ENCODE measurements at places on chromosomes 3 and 15.

GRCh38 chr3:185727873-185728272 lies 97.0 kb downstream of the IGF2BP2 start:
- peak; percentile 31 for DNase-seq

- no peak for DNase-seq
Measured at GRCh38 chr3:40976241-40976640, 223.1 kb upstream of the CTNNB1 start.

GRCh38 chr15:86267892-86268291 lies 188.2 kb downstream of the AGBL1 start:
- DNase-seq = no peak

DNA sequence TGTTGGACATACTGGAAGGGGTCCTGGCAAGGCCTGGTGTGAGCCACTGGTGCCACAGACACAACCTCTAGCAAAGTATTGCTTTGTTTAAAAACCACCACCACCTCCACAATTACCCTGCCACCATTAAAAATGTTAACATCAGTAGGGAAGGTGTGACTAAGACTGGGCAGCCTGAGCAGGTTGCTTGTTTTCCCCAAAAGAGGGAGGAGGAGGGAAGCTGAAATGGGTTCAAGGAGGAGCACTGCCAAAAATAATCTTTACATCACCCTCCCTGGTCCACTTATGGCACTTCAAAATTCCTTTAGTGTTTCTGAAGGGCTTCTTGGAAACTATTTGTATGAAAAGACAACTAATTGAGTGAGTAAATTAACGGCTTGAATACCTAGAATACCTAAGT lies 99.8 kb upstream of the FGF7 start:
- no peak for DNase-seq

GRCh38 chr15:63045465-63045840 lies 2.9 kb downstream of the TPM1 start:
- peak; percentile 61 for DNase-seq

- no peak for DNase-seq
Measured at GRCh38 chr3:77524463-77524862, 484.6 kb downstream of the ROBO2 start.

GRCh38 chr15:96135166-96136093 lies 195.1 kb upstream of the NR2F2 start:
- DNase-seq = no peak

GRCh38 chr3:53552730-53553129 lies 58.3 kb downstream of the CACNA1D start:
- DNase-seq = no peak

GRCh38 chr15:91055548-91056331 lies 33.3 kb upstream of the VPS33B start:
- peak; percentile 59 for DNase-seq

- DNase-seq = no peak
Measured at GRCh38 chr3:43732747-43733425, 42.1 kb downstream of the ABHD5 start.

- peak; percentile 88 for DNase-seq
Measured at GRCh38 chr3:49856181-49857005, at the start of gene TRAIP. Gene TRAIP (minus strand): TSS chr3:49856564. CDS start chr3:49856453, 111 bp downstream.

DNA sequence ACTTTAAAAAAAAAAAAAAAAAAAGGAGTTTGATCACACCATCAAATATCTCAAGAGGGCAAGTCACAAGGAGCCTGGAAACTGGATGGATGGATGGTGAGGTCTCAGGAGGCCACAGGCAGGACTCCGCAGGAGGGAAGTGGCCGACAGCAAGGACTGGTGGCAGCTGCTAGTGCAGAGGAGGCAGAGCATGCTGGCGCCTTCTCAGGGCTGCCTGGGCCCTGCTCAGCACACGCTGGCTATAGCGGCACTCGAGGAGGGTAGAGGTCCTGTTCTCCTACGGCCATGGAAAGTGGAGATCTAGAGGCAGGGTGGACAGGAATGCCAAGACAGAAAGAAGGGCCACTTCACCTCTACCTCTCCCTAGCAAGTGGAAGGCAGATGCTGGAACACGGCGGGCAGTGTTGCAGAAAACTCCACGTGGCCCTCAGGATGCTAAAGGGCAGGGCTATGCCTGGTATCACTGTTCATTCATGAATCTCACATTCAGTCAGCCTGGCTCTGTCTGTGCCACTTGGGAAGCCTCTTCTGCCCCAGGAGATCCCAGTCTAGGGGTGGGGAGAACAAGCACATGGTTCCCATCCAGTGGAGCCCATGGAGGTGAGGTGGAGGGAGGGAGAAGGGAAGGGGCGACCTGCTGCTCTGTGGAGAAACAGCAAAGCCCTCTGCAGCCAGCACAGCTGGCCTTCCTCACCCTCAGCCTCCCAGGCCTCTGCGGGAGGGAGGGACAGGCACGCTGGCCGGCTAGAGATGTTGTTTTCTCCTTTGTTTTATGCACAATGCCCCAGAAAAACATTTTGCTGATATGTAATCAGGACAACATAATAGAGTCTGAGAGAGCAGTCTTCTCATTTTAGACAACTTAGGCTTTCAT lies 71.0 kb downstream of the OXNAD1 start:
- DNase-seq = no peak

DNA sequence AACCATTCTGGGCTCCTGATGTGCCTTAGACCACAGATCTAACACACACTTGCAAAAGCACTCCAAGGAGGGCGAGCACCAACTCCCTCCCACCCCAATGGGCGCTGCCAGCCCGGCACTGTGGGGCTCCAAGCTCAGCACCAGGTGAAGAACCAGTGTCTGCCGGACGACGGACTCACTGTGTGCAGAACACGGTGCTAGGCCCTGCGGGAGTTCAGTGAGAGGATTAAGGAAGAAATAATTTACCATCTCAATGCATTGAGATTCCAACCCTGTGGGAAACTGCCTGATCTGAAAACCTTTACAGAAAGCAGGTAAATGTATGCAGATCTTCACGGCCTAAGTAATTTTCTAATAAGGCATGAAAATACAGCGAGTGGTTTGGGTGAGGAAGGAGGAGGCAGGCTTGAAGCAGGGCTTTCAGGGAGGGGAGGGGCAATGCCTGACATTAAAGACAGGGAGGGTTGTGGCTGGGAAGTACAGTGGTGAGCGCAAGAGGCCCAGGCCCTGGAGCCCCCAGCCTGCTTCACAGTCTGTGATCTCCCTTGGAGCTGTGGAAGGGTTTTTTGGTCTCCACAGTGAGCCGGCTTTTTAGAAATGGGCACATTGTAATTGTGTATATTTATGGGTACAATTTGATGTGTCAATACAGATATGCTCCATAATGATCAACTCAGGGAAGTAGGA lies 35.6 kb upstream of the CHRNB4 start:
- DNase-seq = no peak

DNA sequence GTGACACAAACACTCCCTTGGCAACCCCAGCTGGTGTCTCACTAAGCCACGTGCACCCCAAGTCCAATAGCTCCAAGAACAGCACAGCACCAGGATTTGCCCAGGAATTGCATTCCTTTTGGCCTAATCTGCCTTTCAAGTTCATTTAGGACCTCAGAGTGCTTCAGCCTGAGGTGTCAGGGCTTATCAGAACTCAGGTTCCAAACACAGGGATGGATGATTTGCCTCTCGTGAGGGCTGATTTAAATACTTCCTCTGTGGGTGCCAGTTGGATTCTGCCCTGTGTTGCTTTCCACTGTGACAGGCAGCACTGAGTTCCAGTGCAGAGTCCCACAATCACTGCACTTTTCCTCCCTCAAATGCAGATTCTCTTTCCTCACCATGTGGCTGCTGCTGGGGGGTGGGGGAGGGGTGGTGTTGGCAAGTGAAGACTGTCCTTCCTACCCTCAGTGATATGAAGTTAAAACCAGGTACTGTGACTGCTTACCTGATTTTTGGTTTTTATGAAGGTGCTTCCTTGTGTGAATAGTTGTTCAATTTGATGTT lies 204.3 kb upstream of the STAC start:
- DNase-seq = no peak

- DNase-seq = peak; percentile 66
Measured at GRCh38 chr3:43742920-43743319, 52.2 kb downstream of the ABHD5 start.

- no peak for DNase-seq
Measured at GRCh38 chr3:16932877-16933276, 48.1 kb downstream of the PLCL2 start.

DNA sequence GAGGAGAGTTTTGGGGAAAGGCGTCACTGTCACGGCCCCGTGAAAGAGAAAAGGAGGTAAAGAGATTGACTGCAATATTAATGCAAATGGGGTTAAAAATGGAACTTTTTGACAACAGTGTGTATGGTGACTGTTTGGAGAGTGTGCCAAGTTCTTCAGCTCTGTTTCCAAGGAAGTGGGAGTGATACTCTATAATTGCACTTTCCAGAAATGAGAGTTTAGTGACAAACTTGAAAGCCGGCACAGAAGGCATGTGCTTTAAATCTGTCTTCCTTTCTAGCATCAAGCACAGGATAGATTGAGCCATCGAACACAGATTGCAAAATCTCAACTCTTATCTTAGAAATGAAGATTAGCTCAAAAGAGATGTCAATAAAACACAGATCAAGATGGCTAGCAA lies 51.9 kb upstream of the SNRPA1 start:
- no peak for DNase-seq

DNA sequence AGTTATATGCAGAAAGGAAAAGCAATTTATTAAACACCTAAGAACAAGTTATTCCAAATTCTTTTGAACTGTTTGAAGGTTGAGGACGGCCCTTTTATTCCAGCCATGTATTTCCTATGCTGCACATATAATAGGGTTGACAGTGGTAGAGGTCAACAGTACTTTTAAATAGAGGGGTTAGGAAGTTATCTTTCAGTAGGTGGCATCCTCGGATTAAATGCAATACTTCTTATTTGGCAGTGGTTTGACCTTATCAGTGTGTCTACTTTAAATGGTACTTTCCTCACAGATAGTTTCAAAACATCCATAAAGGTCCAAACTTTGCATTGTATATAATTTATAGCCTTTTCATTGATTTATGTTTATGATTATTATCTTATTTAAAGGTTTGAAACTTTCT lies 558.7 kb downstream of the TUSC7 start:
- no peak for DNase-seq

- no peak for DNase-seq
Measured at GRCh38 chr3:120683671-120684301, 1.7 kb upstream of the HGD start.

DNA sequence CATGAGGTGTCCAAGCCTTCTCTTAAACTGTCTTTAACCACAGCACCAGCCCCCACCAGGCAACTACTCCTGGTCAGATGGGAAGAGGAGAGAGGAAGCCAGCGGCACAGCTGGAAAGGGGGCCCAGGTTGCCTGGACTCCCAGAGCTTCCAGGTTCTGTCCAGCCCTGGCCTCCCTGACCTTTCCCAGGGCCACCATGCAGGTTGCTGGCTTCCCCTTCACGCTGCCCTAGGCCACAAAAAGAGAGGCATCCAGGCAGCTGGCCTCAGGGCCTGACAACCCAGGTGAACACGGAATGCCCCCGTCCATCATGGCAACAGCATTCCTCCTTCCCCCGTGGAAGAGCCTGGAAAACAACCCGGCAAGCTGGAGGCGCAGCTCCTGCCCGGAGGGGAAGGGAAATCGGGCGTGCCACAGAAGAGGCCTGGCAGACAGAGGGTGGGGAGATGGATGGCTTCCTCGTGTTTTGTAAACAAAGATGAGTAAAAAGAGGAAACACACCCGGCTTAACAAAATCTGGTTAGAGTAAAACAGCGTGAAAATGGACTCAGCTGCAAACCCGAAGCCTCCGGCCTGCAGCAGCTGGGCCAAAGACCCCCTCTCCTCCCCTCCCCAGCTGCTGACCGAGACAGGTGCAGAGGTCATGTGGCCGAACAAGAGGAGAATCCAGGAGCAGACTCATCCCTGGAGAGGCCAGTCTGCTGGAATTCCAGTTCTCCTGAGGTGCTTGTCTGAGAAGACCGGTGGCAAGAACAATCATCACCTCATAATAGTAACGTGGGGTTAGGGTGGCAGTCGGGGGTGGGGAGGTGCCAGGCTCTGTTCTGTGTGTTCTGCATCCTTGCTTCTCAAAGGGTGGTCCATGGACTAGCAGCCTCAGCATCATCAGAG lies 15.5 kb downstream of the BMF start:
- peak; percentile 43 for DNase-seq

DNA sequence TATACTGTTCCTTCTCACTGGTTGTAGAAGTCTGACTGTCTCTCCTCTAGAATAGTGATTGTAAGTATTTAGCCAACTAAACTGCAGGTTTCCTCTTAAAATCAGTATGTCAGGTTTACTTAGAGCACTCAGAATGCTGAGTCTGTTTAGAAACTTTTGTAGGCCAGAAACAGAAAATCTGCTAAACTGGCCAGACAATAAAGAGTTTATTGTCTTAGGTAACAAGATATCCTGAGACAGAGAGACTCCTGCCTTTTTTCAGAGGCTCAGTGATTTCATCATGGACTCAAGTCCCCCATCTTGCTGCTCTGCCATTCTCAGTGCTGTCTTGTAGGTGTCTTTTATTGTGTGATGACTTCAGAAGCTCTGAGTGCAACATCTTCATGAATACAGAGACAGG lies 279.0 kb downstream of the MFSD1 start:
- no peak for DNase-seq

DNA sequence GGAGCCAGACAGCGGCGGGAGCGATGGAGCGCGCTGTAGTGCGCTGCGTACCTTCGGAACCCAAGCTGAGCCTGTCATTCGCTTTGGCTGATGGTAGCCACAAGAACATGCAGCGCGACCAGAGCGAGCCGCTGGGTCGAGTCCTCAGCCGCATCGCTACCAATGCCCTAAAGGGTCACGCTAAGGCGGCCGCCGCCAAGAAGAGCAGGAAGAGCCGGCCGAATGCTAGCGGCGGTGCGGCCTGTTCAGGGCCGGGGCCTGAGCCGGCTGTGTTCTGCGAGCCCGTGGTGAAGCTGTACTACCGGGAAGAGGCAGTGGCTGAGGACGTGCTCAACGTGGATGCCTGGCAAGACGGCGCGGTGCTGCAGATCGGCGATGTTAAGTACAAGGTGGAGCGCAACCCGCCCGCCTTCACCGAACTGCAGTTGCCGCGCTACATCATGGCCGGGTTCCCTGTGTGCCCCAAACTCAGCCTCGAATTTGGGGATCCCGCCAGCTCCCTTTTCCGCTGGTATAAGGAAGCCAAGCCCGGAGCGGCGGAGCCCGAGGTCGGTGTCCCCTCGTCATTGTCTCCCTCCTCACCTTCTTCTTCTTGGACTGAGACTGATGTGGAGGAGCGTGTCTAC lies 498 bp downstream of the PDE12 start:
- peak; percentile 27 for DNase-seq

DNA sequence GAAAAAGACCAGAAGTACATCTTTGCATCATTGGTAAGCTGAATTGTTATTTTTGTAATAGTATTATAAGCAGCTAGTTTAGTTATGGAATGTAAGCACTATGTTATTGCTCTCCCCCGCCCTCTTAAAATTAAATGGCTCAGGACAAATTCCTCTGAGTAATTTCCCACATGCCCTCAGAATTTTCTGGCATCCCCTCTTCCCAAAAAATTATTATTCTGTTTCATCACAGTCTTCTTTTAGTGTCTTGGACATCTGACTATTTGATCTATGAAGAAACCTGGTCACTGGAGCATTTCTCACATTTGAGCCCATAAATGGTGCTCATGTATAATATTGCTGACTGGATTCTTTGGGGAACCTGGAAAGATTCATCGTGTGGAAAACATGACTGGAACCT lies 68.3 kb downstream of the KLHL25 start:
- DNase-seq = peak; percentile 14

All from HCEC 1CT (cell line).